ENCODE measurements at places on chromosomes 6 and 20.

DNA sequence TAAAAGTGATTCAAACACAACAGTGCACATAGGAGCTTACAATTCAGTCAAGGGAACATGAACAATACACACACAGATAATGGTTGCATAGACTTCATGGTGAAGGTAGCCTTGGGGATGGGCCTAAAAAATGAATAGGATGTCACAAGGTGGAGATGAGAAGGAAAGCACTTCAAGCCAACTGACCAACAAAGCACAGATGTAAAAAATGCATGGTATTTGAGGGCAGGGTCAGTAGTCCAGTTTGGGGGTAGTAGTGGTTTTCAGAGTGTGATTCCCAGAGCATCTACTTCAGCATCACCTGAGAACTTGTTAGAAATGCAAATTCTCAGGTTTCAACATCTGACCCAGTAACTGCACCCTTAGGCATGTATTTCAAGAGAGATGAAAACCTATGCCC lies 88.9 kb downstream of the PERP start:
- no peak for DNase-seq

DNA sequence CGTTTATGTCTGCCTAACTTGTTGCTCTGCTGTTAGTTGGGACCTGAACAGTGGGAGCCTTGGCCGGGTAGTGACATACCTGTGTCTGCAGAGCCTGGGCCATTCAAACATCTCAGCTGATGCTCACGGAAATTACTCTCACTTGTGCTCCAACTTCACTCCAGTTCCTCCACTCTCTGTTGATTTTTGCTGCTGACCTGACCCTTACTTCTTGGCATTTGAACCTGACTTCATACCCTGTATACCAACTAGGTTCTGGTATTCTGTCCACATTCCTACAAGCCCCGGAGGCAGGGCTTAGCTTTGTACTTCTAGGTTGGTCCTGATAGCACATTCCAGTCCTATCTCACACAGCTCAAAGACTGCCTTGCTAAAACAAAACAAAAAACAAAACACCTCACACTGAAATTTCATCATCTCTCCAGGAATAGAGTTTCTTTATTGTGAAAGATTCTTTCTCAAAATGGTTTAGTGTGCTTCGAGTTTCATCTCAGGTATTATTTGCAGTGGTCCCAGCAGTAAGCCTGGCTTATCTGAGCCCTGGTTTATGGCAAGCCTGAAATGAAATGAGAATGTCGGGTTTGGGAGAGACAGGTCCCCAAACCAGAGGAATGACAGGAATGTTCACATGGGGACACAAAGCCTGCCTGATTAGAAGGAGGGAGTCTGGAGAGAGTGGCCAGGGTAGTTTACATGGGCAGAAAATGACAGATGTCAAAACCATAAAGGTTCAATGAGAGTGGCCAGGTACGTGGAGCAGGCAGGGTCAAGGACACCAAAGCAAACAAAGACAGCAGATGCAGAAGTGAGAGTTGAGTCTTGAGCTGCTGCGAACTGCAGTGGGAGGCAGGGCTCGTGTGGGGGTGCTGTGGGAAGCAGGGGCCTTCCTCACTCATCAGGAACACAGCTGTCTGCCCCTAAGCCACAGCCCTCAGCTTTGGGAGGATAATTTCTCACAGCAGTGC lies 174.2 kb upstream of the HDAC2 start:
- no peak for DNase-seq

GRCh38 chr20:47674686-47675085 lies 110.6 kb downstream of the SULF2 start:
- DNase-seq = no peak

DNA sequence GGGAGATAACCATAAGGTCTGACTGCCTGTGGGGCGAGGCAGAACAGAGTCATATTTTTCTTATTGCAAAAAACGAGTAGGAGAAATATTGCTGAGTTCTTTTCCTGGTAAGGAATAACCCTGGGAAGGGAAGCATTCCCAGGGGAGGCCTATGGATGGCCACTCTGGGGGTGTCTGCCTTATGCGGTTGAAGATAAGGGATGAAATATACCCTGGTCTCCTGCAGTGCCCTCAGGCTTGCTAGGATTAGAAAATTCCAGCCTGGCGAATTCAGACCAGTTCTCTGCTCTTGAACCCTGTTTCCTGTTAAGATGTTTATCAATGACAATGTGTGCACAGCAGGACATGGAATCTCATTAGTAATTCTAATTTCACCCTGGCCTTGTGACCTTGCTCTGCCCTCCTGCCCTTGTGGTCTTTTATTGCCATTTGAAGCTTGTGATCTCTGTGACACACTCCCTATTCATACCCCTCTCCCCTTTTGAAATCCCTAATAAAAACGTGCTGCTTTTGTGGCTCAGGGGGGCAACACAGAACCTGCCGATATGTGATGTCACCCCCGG lies 491.1 kb upstream of the EYS start:
- DNase-seq = no peak

DNA sequence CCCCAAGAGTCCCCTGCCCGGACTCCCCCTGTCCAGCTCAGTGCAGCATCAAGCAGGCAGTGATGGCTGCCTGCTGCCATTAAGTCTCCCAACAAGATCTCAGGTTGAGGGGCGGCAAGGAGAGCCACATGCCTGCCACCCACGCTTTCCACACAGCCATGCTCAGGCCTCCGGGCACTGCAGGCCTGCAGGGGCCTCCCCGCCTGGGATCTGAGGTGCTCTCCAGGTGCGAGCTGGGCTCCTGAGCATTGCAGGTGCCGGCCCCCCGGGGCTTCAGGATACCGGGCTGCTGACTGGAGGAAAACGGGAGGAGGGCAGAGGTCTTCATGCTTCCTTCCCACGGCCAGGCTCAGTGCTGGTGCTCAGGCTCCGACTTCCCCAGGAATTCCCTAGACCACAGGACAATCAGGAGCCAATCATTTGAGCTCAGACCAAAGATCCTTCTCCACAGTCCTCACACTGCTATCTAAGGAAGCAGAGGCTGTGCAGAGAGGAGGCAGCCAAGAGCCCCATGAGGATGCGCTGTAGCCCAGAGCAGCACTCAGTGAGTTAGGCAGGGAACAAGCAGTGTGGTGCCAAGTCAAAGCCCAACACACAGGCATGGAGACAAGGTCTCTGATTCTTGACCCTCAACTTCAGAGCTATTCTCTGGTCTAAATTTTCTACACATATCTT lies 52.7 kb downstream of the PYGB start:
- DNase-seq = no peak

DNA sequence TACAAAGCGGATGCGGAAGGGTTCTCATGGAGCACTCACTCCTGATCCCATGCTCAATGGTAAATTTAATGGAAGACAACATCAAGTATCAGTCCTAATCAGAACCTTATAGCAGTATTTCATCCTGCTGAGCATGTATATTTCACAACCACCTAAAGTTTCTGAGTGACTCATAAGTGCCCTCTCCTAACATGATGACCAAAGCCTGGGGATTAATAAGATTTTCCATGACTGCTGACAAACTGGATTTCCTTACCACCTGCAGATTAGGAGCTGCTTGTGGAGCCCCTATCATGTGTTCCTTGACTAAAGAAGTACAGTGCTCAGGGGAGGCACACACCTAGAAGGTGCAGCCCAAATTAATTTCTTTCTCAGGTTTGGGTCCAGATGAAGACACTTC lies 112.8 kb downstream of the INSM1 start:
- no peak for DNase-seq

GRCh38 chr6:139530561-139530960 lies 156.1 kb upstream of the CITED2 start:
- no peak for DNase-seq

DNA sequence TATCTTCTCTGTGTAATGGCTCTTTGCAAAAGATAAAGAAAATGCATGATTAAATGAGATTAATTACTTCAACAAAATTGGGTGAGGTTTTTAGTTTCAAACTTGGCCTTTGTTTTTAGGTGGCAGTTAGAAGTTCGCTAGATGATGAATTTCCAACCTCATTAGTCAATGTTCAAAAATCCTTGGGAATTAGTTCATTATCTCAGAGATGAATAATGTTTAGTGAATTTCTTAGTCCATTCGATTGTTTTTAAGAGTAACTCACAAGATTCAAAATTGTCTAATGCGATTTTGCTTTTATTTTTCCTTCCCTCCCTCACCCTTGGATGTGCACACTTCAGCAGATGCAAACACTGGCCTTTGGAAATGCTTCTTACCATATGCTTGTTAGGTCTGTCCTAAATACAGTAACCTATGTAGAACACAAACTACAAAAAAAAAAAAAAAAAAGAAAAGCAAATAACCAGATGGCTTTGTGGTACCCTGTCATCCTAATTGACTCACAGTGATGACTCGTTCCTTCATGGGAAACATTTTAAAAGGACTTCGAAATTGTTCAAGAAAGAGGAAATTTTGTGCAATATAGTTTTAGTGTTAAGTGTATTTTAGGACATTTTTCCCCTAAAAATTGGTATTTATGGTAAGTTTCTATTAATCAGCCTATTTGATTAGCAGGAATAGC lies 66.7 kb downstream of the FAM229B start:
- DNase-seq = no peak

GRCh38 chr6:1468126-1468525 lies 78.8 kb downstream of the FOXF2 start:
- DNase-seq = no peak

GRCh38 chr6:36639171-36639808 lies 39.2 kb upstream of the CDKN1A start:
- no peak for DNase-seq

- no peak for DNase-seq
These were observed 751.0 kb downstream of the CD109 start for GRCh38 chr6:74447013-74447412.

- no peak for DNase-seq
These were observed 283.7 kb upstream of the AGPAT4 start for GRCh38 chr6:161557333-161558107.

DNA sequence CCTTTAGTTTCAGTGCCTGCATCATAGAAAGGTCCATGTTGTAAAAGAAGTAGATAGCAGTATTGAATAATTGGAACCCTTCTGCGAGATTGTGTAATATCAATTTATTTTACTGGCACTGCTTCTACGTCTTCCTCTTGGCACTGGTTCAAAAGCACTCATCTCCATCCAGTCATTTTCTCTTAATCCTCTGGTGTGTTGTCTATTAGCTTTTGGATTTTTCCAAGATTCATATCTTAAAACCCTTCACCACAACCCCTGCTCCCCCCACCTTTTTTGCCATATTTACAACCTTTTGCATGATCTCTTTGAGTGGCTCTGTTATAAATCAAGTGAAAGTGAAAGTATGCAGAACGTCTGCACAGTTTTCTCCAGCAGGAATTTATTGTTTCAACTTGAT lies 76.6 kb upstream of the HSF2 start:
- DNase-seq = no peak

DNA sequence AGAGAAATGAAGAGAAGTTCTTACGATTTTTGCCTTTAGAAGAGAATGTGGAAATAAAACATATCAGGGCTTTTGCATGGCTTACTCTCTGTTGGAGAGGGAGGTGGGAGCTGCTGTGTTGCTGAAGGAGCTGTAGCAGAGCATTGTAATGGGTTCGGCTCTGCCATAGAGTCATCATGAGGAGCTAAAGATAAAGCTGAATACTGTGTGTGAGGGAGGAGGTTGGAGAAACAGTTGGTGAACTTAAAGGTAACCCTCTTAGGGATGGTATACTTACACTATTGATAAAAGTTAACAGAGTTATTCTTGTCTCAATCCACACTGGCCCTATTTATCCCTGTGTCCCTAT lies 34.8 kb downstream of the CTNNBL1 start:
- no peak for DNase-seq

DNA sequence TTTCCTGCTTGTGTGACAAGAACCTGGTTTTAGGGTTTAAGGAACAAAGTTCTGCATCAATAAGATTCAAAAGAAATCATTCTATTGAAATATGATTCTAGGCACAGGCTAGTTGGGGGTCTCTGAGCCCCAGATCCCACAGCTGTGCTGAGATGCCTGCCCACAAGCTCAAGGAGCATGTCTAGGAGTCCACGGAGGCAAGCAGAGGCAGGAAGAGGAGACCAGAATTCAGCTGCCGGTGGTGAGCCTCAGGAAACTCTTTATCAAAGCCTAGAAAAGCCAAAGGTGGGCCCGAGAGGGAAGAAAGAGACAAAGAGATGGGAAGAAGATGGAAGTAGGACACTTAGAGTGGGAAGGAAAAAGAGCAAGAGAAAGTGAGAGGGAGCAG lies 40.7 kb upstream of the DDR1 start:
- DNase-seq = no peak

DNA sequence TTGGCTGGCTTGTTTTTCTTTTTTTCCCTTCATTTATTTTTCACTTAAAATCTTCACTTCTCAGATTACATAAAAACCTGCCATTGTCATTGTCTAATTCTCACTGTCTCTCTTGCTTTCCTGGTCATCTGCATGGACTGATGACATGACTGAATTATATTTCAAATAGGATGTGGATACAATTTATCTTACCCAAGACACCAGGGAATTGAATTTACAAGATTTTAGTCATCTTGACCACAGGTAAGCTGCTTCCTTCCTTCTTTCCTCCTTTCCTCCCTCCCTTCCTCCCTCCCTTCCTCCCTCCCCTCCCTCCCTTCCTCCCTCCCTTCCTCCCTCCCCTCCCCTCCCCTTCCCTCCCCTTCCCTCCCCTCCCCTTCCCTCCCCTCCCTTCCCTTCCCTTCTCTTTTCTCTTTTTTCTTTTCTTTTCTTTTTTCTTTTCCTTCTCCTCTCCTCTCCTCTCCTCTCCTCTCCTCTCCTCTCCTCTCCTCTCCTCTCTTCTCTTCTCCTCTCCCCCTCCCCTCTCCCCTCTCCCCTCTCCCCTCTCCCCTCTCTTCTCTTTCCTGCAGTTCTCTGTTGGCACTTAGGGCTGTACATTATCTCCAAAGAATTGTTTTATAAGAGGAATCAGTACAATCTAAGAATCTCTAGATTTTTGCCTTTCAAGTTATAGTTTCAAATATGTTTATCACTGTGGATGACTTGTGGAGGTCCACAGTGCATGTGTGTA lies 171.5 kb downstream of the CARMIL1 start:
- no peak for DNase-seq

- no peak for DNase-seq
These were observed 26.2 kb downstream of the PSMF1 start for GRCh38 chr20:1144401-1145172.

DNA sequence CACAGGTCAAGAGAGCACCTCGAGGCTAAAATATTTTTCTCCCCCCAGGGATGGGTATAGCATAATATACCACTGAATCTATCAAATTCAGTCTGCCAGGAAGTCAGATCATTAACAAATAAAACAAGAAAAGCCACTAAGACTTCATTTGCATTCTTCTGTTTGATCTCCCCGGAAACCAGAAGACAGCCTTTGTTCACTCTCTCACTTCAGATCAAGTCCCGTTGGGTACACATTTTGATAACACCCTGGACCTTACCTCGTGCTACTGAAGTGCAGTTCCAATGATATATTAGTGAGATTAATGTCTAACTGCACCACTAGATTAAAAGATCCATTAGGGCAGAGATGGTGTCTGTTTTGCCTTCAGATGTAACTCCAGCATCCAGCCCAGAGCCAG lies 157.7 kb upstream of the B3GAT2 start:
- no peak for DNase-seq

GRCh38 chr6:57038906-57039305 lies 7.6 kb upstream of the KIAA1586 start:
- no peak for DNase-seq

GRCh38 chr6:125658759-125659431 lies 90.5 kb upstream of the HEY2 start:
- no peak for DNase-seq

Data from stimulated activated naive B cell treated with anti-CD40 and anti-IgM and Interleukin-4, amounts not matched to agents 10 μg/mL and 1 μg/mL and 100 μg/mL, for 72 hours (primary cell).